CD8-positive, alpha-beta memory T cell (primary cell): ENCODE measurements at places on chromosomes 11 and 22.

GRCh38 chr11:34869425-34869824 lies 46.8 kb downstream of the APIP start:
- no peak for DNase-seq

DNA sequence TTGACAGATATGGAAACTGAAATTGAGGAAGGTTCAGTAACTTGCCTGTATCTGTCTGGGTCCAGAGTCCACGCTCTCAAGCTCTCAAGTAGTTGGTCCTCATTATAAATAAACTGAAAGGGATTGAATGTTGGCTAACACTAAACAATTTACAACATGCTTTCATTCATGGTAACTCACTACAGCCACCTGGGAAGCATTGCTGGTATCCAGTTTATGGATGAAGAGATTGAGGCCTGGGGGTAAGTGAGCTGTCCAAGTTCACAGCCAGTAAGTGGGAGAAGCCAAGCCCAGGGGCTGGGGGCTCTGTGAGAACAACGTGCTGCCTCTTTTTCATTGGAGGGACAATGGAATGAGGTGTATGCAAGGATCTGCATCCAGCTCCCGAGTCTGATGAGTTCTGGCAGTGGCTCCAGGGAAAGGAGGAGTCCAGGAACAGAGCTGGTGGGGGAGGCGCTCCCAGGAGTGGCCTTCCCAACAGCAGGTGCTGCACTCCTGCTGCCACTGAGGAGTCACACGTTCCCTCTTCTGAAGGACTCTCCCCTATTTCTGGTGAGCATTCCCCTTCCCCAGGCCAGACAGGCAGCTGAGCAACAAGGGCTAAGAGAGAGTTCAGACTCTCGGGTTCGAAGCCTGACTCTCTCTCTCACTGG lies 175.8 kb downstream of the CSNK2A3 start:
- no peak for DNase-seq

- no peak for DNase-seq
These were observed 27.4 kb downstream of the DAGLA start for GRCh38 chr11:61707574-61707973.

GRCh38 chr22:24810043-24810749 lies 4.2 kb downstream of the SGSM1 start:
- no peak for DNase-seq

- peak; percentile 92 for DNase-seq
These were observed at the start of gene DGCR2 for GRCh38 chr22:19122143-19122751. TSS of gene DGCR2 (minus strand) at chr22:19122412. CDS start at chr22:19122206, 206 bp downstream.

GRCh38 chr11:62337303-62338181 lies at the start of gene ASRGL1:
TSS of gene ASRGL1 (plus strand) at chr11:62337448. CDS start at chr11:62337978, 530 bp downstream.
- DNase-seq = peak; percentile 85

- no peak for DNase-seq
These were observed 149.2 kb downstream of the MIAT start for GRCh38 chr22:26806445-26807175.
